Neuronal stem cell (in vitro differentiated cells): ENCODE measurements at places on chromosomes 1 and 21.

GRCh38 chr1:173529106-173529505 lies 52.0 kb downstream of the PRDX6 start:
- no peak for DNase-seq

GRCh38 chr1:151846686-151847237 lies 6.8 kb downstream of the THEM5 start:
- no peak for DNase-seq

- DNase-seq = peak; percentile 66
These were observed 6.6 kb downstream of the HEYL start for GRCh38 chr1:39632682-39633417.

GRCh38 chr1:202580619-202581018 lies 129.6 kb downstream of the SYT2 start:
- DNase-seq = no peak

GRCh38 chr1:22018583-22019559 lies 17.4 kb downstream of the CELA3A start:
- no peak for DNase-seq

DNA sequence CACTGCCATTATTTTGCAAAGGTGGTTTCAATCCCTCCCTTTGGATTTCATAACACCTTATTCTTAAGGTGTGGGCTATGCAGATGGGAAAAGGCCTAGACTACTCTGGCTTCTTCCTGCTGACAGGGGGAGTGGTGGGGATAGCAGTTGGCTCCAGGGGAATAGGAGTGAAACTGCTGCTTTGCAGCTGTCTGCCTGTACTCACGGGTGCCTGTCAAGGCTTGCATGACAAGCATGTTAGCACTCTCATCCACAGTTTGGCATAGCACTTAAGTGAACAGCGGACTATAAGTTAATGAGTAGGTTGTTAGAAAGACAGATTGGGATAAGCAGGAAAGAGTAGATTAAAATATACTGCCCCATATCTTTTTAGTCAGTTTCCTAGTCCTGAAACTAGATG lies 287.5 kb upstream of the DAB1 start:
- no peak for DNase-seq

GRCh38 chr1:156160743-156161171 lies 7.4 kb downstream of the SEMA4A start:
- peak; percentile 74 for DNase-seq

- no peak for DNase-seq
These were observed 342.0 kb upstream of the CAMK1G start for GRCh38 chr1:209241487-209241886.

DNA sequence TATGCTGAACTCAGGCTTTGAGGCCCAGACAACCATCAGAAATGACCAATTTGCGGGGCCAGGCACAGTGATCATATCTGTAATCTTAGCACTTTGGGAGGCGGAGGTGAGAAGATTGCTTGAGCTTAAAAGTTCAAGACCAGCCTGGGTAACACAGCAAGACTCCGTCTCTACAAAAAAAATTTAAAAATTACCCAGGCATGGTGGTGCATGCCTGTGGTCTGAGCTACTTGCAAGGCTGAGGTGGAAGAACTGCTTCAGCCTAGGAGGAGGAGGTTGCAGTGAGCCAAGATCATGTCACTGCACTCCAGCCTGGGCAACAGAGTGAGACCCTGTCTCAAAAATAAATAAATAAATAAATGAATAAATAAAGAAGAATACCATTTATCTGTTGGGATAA lies 156.5 kb downstream of the EIF4G3 start:
- DNase-seq = no peak

DNA sequence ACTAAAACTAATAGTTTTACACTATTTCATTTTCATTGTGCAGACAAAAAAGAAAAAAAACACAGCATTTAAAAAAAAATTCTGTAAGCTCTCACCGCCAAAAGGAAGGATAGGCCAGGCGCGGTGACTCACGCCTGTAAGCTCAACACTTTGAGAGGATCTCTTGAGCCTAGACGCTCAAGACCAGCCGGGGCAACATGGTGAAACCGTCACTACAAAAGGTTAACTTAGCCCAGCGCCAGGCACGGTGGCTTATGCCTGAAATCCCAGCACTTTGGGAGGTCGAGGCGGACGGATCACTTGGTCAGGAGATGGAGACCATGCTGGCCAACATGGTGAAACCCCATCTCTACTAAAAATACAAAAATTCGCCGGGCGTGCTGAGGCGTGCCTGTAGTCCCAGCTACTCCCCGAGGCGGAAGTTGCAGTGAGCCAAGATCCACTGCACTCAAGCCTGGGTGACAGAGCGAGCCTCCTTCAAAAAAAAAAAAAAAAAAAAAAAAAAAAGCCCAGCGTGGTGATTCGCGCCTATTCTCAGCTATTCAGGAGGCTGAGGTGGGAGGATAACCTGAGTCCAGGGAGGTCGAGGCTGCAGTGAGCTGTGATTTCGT lies 14.3 kb upstream of the SPEN start:
- DNase-seq = no peak

- no peak for DNase-seq
These were observed 306.7 kb downstream of the NPHP4 start for GRCh38 chr1:5685446-5686040.

DNA sequence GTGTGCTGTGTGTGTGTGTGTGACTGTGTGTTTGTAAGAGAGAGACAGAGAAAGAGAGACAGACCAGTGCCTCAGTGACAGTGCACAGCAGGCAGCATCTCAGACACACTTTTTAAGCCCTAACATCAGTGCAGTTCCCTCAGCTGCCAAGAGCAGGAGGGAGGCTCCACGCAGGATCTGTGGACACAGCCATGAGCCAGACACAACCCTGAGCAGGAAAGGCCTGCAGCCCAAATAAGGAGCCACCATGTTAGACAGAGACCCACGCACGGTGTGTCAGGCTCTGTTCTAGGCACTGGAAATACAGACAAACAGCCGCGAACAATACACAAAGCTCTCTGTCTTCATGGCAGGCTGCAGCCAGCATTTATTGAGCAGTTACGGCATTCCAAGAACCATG lies 445.5 kb downstream of the MATN1 start:
- DNase-seq = no peak

DNA sequence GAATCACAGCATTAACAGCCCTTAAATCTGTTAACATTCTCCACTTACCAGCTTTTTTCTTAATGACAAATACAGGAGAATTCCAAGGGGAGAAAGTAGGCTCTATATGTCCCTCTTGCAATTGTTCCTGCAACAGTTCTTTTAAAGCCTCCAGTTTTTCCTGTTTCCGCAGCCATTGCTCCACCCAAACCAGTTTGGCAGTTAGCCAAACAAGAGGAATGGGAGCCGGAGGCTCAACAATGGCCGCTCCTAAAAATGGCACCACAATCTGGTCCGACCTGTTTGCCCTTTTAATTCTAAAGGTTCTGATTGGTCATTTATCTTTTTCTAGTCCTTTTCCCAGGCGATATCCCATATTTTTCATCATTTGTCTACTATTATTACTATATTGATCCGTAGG lies 14.0 kb upstream of the L1TD1 start:
- no peak for DNase-seq

GRCh38 chr1:235818632-235819136 lies 48.0 kb downstream of the LYST start:
- DNase-seq = no peak

DNA sequence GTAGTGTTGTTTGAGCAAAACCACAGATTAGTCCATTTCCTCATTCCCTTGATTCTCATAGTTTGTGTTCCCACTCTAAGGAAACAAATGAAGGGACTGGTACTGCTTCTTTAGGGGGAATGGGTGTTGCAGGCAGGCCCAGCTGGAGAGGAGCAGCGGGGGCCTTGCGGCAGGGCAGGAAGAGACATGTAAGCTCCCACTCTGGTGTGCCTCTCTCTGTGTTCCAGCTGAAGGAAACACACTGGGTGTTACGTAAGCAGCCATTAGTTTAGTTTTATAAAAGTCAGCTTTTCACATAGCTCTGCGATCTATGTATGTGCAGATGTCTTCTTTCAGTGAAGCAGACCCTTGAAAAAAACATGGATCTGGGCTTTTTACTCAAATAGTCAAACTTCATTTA lies 99.5 kb downstream of the CACHD1 start:
- no peak for DNase-seq

DNA sequence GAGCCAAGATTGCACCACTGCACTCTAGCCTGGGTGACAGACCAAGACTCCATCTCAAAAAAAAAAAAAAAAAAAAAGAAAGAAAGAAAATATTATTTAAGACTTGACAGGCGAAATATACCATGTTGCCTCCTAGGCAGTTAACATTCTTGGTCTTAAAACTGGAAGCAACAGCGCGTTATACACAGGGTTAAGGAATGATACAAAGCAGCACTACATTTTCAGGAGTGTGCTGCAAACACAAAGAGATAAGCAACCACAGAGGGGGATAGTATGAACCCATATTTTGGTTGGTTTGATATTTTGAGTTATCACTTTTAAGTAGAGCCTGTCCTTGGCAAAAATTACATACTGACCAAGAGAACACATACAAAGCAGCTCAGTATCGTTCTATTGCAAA lies 25.1 kb downstream of the USP24 start:
- DNase-seq = no peak

GRCh38 chr1:235708390-235708962 lies 58.9 kb upstream of the GNG4 start:
- DNase-seq = no peak

GRCh38 chr21:28138272-28138671 lies 854.4 kb downstream of the LTN1 start:
- DNase-seq = no peak

DNA sequence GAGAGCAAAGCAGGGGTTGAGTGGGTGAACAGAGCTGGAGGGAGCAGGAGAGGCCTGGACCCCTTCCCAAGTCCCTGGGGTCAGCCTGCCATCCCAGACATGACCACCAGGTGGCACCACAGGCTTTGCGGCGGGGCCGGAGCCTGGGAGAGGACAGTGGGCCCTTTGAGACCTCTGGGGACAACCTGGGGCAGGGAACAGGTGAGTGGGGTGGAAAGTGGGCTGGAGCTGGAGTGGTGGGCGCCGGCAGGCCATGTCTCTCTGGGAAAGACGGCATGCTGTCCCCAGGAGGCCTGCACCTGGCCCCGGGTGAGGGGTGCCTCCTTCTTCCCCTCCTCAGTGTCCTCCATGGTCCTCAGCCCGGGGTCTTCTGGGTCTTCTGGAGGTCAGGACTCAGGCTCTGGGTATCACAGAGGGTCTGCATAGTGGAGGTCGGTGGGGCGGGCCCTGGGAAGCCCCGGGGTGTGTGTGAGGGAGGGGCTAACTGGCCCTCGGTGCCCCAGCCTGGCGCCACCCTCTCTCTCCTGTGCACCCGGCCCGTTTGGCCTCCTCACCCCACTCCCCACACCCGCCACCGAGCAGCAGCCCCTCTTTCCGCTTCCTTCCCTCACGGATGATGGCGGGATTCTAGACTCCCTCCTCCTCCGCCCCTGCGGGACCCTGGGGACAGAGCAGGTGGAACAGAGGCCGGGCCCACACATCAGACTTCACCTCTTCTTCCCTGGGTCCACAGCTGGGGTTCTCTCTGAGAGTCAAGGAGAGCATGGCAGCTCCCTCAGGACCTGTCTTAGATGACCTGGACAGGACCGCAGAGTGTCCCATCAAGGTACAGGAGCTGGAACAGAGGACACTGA lies 28.5 kb upstream of the PKP1 start:
- DNase-seq = peak; percentile 73

GRCh38 chr1:161216945-161217712 lies 2.0 kb downstream of the FCER1G start:
- DNase-seq = no peak

- no peak for DNase-seq
These were observed 24.3 kb upstream of the PLEKHG5 start for GRCh38 chr1:6515771-6516170.

- no peak for DNase-seq
These were observed 65.1 kb downstream of the C1orf87 start for GRCh38 chr1:60008500-60008899.

GRCh38 chr1:910311-910880 lies 13.3 kb upstream of the SAMD11 start:
- no peak for DNase-seq

- DNase-seq = no peak
These were observed 43.3 kb upstream of the DIRAS3 start for GRCh38 chr1:68093737-68094136.

DNA sequence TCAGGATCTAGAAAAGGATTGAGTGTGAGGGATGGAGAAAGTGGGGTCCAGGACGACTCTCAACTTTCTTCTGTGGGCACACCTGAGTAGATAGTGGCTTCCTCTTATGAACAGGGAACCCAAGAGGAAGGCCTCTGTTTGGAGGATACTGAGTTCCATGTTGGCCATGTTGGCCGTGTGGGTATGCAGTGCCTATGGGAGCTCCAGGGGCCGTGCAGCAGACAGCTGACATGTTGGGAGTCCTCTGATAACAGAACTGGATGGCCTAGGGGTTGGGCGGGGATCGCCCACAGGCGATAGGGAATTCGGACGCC lies 43.0 kb downstream of the TMEM53 start:
- DNase-seq = no peak

- peak; percentile 91 for DNase-seq
These were observed at the start of gene SSU72 for GRCh38 chr1:1574721-1575537. SSU72 (minus strand) TSS chr1:1574863; CDS start chr1:1574557, 306 bp downstream.

DNA sequence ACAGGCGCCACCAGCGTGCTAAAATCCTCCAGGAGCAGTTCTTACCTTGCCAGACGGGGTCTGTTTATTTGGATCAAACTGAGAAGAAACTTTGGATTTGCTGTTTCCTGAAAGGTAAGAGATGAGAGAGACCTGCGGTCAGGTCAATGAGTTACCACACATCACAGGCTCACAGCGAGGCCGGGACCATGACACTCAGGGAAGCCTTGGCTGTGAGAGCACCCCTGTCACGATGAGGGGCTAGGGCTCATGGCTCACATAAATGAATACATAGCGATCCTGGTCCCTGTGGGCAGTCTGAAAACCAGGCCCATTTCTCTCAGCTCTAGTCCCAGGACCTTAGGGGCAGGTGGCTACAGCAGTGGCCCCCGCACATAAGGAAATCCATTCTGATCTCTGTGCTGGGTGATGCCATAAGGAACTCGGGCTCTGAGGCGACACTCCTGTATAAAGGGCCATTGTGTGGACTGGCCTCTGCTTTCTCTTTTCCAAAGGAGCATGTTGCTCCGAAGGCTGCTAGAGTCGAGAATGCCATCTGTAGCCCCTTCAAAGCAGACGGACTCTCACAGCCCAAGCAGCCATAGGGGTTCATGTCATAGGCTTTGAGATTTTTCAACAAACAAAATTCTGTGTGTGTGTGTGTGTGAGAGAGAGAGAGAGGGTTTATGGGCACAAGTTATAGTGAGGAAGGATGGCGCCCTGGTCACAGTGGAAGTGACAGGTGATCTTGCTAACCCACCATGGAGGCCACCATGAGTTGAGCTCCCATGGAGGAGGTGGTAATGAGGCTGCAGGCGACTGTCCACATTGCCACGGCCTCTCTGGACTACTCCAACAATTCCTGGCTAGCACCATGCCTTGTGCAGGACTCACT lies 9.0 kb upstream of the SRM start:
- no peak for DNase-seq

DNA sequence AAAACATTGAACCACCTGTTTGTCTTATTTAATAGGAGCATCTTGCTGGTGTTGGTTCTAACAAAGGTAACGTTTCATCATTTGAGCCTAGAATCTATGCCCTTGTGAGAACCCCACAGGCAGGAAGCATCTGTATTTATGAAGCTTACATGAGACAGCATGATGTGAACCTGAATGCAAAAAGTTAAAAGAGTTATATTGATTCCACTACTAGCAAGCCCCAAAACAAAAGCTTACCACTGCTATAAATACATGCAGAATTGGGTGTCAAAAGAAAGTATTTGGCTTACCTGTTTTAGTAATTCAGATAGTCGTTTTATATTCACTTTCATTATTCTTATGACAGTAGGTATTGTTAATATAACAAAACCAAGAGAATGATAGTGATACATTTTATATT lies 301.2 kb upstream of the ADGRL2 start:
- DNase-seq = no peak

GRCh38 chr1:23169727-23170335 lies 1.2 kb upstream of the LUZP1 start:
- no peak for DNase-seq
